Pancreas (tissue), 10 donors: ENCODE measurements at places on chromosomes 11 and 22.

GRCh38 chr11:111541254-111542061 is 938 bp downstream of the LAYN start:
- DNase-seq = peak; percentile 32

DNA sequence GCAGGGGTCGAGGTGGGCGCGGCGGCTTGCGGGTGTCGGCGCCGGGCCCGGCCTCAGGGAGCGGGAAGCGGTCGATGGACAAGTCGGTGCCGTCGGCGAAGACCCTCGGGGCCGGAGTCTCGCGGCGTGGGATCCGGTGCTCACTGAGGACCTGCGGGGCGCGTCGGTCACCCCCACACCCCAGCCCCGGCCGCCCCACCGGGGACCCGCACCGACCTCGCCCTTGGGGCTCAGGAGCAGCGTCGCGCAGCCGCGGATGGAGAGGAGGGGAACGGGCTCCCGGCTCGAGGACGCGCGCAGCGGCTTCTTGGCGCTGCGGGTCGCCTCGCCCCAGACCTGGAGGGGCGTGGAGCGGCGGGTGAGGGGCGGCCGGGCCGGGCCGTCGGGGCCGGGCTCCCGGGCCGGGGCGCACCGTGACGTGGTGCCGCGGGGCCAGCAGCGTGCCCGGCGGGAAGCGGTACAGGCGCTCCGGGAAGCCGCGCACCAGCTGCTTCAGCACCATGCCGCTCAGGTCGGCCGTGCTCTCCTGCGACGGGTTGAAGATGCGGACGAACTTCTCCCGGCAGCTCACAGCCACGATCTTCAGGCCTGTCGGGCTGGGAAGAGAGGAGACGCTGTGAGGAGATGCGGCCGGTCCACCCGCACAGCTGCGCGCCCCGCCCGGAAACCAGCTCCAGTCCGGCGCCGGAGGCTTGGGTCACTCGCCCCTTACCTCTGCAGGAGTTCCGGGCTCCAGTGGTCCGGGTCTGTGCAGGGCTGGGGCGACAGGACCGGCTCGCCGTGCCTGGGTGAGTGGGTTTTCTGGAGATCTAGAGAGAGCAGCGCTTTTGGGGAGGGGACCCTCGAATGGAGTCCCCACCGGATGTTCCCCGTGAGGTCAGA is 4.5 kb downstream of the LMNTD2 start:
- peak; percentile 84 for DNase-seq

GRCh38 chr11:125901872-125902271 is 1.1 kb downstream of the PUS3 start:
- DNase-seq = no peak

DNA sequence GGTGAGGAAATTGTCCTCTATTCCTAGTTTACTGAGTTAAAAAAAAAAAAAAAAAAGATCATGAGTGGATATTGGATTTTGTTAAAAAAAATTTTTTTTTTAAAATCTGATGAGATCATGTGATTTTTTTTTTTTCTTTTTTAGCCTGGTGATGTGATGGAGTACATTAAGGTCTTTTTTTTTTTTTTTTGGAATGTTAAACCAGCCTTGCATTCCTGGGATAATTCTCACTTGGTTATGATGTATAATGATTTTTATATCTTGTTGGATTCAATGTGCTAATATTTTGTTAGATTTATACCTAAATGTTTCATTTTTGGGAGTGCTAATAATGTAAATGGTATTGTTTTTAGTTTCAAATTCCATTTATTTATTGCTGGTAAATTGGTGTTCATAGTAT is 43.3 kb downstream of the DDX10 start:
- no peak for DNase-seq

GRCh38 chr11:15569305-15570025 is 454.7 kb downstream of the INSC start:
- DNase-seq = no peak
